Activated T-helper 1 cell treated with anti-CD3 and anti-CD28 coated beads, Interleukin-12 subunit alpha, Interleukin-12 subunit beta, Interleukin-2, Interleukin-4 antibody, amounts not matched to agents 30 ng/mL and 10 ng/mL and 1 ng/mL, durations not matched to agents 14 hours and 24 hours and 36 hours (primary cell): ENCODE measurements at places on chromosomes 12 and 14. TPM values are rescaled to one million over a fixed set of nuclear protein-coding genes. Genes with fewer than 3 reads are reported as not detected.

The GPR162 gene
- 0.29 and 0.32 TPM in 2 replicates for total RNA-seq

DNA sequence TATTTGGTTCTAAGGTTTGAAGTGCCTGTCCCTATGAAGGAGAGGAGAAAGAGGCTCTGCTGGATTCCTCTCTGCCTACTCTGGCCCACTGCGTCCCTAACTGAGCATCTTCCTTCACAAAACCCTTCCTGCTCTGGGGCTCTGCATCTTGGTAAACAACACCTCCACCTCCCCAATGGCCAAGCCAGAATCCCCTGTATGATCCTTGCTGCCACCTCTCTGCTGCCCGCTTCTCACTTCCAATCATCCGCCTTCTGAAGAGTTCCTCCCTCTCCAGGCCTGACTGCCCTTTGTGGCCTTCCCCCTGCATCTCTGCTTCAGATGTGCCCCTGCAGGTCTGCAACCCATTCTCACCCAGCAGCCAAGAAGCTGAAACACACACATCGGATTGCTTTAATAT lies 110.6 kb upstream of the RPH3A start:
- no peaks in the 10 kb centered on the region for H3K4me1 ChIP-seq
- peaks cover 4% of the 10 kb centered on the region for H3K27me3 ChIP-seq
- no peak for DNase-seq
- H3K27ac ChIP-seq: no peak overlapping the region
- no peaks in the 10 kb centered on the region for H3K36me3 ChIP-seq

DNA sequence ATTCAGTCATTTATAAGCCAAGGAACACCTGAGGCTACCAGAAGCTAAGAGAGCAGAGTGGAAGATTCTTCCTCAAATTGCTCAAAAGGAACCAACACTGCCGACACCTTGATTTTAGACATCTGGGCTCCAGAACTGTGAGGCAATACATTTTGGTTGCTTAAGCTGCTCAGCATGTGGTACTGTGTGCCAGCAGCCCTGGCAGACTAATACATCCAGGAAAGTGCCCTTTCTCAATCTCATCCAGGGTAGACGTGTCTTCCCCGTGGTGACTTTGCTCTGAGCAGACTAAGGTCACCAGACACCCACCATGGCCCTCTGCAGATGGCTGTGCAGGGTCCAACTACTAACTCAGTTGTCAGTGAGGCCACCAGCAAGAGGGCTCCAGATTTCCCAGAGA lies 122.8 kb downstream of the VRK1 start:
- H3K4me3 ChIP-seq: no peak overlapping the region
- H3K27ac ChIP-seq: no peak overlapping the region
- no peaks in the 10 kb centered on the region for H3K4me1 ChIP-seq
- no peak for DNase-seq

GRCh38 chr12:123916729-123917128 lies 55.9 kb downstream of the CCDC92 start:
- peaks cover 12% of the 10 kb centered on the region for H3K4me1 ChIP-seq
- peaks cover 3% of the 10 kb centered on the region for H3K27me3 ChIP-seq
- H3K4me3 ChIP-seq: no peak overlapping the region
- H3K36me3 ChIP-seq: no peaks in the 10 kb centered on the region
- DNase-seq: no peak

- peaks cover 3% of the 10 kb centered on the region for H3K36me3 ChIP-seq
- H3K4me3 ChIP-seq: no peak overlapping the region
- no peaks in the 10 kb centered on the region for H3K27me3 ChIP-seq
- peaks cover 18% of the 10 kb centered on the region for H3K4me1 ChIP-seq
Measured at GRCh38 chr12:93184672-93185368, 192.9 kb upstream of the NUDT4 start.

DNA sequence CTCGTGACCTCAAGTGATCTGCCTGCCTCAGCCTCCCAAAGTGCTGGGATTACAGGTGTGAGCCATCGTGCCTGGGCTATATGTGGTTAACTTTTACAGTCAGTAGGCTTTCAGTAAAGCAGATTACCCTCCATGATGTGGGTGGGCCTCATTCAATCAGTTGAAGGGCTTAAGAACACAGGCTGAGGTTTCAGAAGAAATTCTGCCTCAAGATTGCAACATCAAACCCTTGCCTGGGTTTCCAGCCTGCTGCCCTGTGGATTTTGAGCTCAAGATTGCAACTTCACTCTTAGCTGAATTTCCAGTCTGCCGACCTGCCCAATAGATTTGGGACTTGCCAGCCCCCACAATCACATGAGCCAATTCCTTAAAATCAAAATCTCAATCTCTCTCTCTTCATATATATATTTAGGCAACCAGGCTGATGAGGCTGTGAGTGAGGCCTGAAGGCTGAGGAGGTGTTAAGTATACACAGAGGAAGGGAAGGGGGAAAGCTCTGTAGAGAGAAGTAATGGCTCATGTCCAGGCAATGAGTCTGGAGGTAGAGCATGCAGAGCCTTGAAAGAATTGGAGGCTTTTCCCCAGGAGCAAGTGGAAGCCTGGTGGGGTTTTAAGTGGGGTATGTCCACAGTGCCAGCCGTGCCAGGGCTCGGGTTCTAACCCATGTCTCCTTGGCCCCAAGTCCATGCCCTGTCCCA lies 33.3 kb upstream of the ACTN1 start:
- DNase-seq: no peak
- H3K4me3 ChIP-seq: no peak overlapping the region
- H3K36me3 ChIP-seq: no peaks in the 10 kb centered on the region
- H3K27me3 ChIP-seq: no peaks in the 10 kb centered on the region

- H3K4me3 ChIP-seq: no peak overlapping the region
- no peaks in the 10 kb centered on the region for H3K36me3 ChIP-seq
- no peak for DNase-seq
Measured at GRCh38 chr12:88801227-88802095, 221.2 kb upstream of the KITLG start.

GRCh38 chr12:11738450-11738849 lies 89.0 kb downstream of the ETV6 start:
- H3K27me3 ChIP-seq: no peaks in the 10 kb centered on the region
- peaks cover 42% of the 10 kb centered on the region for H3K36me3 ChIP-seq
- no peak for DNase-seq
- H3K27ac ChIP-seq: no peak overlapping the region
